ENCODE measurements at places on chromosomes 7 and 10. TPM values are rescaled to one million over a fixed set of nuclear protein-coding genes. Genes with fewer than 3 reads are reported as not detected.
A peak's percentile ranks its signal among the peaks of the same experiment; 100 is the strongest.

DNA sequence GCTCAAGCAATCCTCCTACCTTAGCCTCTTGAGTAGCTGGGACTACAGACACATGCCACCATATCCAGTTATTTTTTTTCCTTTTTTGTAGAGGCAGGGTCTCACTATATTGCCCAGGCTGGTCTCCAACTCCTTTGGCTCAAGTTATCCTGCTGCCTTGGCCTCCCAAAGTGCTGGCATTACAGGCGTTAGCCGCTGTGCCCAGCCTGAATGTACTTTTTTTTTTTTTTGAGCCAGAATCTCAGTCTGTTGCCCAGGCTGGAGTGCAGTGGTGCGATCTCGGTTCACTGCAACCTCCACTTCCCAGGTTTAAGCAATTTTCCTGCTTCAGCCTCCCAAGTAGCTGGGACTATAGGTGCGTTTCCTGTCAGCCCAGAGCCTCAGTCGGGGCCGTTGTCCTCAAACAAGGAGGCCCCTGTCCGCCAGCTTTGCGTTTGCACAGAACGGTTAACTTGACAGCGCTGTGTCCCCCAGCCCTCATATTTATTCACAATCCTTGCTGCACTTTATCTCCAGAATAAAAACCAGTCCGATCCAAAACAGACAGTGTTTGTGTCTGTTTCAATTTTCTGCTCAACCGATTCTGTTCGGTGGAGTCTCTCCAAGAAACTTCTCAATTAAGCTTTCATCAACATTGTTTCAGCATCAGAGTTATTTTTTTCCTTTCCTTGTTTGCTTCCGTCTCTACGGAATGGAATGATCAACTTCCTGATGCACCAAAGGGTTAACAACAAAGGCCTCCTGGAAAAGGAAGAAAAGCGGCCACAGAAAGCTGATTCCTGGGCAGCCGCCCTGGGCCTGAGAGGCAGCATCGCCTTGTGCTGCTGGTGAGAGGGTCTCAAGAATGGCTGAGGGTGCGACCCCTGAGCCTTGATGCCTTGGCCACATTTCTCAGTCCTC is 64.5 kb downstream of the PDIA4 start:
- DNase-seq = no peak

DNA sequence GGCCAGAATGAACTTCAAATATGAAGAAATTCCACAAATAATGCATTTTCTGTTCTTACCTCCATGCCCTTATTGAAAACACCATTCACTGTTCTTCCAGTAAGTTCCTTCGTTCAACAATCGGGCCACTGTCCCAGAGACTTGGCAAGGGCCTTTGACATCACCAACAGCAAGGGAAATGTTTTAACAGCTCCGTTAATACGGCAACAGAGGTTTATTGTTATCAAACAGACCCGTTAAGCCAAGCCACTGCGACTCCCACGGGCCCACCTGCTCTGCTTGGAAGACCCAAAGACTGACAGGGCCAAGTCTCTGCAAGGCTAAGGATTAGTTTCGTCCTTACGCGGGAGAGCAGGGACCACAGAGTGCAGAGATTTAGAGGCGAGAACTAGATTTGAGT is 43.4 kb upstream of the LYZL1 start:
- DNase-seq = peak; percentile 36

DNA sequence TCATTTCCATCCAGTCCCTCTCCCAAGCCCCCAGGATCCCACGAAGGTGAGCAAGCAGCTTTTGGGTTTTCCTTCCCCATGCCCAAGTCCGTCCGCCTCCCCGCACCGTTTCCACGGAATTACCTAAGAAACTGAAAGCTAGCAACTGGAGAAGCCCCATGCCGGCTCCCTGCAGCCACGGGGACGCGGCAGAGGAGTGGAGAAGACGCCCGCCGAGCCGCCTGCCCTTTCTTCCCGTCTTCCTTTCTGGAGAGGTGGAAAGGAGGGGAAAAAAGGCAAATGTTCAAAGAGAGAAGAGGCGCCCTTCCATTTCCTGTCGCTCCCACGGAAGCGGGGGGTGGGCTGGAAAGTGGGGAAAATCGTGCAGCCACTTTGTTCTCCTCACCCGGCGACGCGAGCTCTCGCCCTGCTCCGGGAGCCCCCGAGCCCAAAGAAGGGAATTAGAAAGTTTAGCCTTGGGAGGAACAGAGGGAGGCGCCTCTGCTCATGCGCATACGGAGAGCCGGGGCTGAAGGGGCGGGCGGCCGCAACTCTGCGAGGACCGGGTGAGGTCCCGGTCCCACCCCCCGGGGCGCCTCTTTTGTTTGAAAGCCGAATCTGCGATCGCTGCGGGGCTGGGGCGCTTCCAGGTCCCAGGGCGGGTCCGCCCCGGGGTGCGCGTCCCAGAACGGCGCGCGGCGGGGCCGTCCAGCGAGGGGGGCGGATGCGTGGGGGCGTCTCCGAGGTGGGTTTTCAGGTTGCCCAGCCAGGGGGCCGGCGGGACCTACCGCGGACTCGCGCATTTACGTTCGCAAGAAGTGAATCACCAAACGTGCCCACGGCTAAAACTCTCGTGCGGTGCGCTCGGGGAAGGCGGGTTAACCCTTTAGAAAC is at the start of gene LAMB1:
LAMB1 (minus strand) TSS at position 436 of the 873 bp plus-strand sequence; CDS start at position 160, 276 bp downstream.
- DNase-seq = peak; percentile 96

GRCh38 chr10:1903982-1904381 is 166.7 kb upstream of the ADARB2 start:
- no peak for DNase-seq

GRCh38 chr7:114663502-114663901 is 248.9 kb downstream of the FOXP2 start:
- DNase-seq = no peak

GRCh38 chr7:115056019-115056418 is 134.1 kb downstream of the MDFIC start:
- no peak for DNase-seq

- DNase-seq = no peak
These were observed 929.7 kb upstream of the KCND2 start for GRCh38 chr7:119343289-119343688.

DNA sequence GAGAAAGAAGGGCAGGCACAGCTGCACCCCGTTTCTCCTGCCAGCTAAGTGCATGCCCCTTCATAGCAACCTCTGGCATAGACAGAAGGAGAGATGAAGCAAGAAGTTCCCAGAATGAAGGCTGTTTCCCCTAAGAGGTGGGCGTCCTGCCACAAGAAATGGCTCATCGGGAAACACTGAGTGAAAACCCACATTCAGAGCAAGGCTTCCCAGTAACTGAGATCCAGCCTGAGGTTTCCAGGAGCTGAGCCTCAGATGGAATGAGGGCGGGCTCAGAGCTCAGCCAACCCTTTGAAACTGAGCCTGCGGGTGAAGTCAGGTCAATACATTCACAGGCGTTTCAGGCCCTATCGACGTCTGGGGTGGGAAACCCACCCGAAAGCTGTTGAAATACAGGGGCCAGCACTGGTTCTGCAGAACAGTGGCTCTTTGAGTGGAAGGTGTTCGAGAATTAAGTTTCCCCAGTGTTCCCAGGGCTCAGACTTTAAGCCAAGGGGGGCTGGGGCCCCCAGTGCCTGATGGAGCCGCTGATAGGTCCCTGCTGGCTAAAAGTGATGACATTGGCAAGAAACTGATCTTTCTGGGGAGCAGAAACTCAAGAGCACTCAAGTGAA is 510.2 kb downstream of the RPS24 start:
- peak; percentile 91 for DNase-seq

DNA sequence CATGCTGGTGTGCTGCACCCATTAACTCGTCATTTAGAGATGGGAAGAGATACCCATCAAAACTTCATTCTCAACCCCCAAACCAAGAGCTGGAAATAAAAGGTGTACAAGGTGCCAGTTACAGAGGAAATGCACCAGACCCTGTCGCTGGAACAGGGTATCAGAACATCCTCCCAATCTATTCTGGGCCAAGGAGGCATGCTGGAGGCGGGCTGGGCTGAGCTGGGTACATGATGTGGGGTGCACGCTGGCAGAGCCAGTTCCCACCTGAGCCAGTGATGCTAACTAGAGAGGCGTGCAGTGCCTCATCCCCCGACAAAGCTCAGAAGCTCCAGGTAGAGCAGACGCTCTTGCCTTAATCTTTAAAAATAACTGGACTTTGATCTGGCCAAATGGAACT is 70.1 kb downstream of the NPSR1 start:
- no peak for DNase-seq

DNA sequence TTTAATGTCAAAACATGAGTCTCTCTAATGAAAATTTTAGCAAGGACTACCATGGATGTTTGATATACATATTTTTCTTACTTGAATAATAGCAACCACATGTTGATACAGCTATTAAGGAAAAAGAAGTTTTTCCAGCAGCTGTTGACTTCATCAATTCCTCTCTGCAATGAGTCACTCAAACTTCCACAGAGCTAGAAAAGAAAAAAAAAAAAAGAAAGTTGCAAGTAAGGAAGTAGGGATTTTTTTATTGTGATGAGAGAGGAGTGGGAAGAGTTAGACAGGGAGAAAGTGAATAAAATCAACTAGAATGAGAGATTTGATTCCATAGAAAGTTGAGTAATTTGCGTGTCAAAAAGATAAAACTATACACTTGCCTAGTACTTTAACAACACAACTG is 46.2 kb downstream of the CAV1 start:
- no peak for DNase-seq

GRCh38 chr10:19811540-19811939 is 4.7 kb upstream of the PLXDC2 start:
- peak; percentile 71 for DNase-seq

DNA sequence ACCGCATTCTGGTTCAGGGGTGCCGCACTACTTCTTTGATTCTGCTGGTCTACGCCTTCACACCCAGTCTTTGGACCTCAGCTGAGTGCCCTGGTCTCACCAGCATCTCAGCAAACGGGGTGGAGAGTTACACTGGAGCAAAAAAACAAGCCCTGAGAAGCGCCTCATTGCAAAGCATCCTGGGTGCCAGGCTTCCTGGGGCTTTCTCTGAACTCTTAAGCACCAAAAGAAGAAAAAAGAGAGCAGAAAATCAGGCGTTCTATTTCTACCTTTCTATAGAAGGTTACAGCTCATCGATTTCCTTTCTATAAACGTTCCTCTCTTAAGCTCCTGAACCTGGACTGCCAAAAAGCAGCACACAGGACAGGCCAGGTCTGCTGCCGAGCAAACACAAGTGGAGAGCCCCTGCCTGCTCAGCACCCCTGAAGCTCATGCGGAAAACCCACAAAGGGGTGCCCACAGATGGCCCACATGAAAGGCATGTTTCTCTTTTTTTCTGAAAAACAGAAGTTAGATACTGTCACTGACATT is 217.9 kb downstream of the SFMBT2 start:
- no peak for DNase-seq

- DNase-seq = no peak
These were observed 6.5 kb upstream of the RBM20 start for GRCh38 chr10:110637558-110638053.

DNA sequence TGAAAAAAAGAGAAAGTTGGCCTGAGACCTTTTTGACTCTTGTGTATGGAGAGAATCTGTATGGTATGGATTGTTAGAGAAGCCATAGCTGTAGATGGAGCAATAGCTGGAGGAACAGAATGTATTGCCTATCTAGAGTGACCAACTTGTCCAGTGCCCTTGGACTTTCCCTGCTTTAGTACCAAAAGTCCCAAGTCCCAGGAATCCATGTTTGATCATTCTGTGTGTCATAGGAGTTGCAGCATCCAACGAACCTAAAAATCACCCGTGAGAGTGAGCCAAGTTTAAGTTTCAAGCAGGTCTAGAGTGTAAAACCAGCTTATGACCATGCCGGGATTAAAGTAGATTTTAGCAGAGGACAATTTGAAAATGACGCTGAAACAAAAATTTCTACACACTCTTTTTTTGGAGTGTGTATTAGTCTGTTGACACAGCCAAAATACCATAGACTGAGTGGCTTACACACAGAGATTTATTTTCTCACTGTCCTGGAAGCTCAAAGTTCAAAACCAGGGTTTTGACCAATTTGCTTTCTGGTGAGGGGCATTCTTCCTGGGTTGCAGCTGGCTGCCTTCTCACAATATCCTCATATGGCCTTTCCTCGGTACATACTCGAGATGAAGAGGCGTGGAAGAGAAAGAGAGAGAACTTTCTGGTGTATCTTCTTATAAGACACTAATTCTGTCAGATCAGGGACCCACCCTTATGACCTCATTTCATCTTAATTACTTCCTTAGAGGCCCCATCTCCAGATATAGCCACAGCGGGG is 36.9 kb upstream of the ZNF518A start:
- DNase-seq = no peak

- no peak for DNase-seq
These were observed 58.2 kb downstream of the LANCL2 start for GRCh38 chr7:55423277-55423711.

DNA sequence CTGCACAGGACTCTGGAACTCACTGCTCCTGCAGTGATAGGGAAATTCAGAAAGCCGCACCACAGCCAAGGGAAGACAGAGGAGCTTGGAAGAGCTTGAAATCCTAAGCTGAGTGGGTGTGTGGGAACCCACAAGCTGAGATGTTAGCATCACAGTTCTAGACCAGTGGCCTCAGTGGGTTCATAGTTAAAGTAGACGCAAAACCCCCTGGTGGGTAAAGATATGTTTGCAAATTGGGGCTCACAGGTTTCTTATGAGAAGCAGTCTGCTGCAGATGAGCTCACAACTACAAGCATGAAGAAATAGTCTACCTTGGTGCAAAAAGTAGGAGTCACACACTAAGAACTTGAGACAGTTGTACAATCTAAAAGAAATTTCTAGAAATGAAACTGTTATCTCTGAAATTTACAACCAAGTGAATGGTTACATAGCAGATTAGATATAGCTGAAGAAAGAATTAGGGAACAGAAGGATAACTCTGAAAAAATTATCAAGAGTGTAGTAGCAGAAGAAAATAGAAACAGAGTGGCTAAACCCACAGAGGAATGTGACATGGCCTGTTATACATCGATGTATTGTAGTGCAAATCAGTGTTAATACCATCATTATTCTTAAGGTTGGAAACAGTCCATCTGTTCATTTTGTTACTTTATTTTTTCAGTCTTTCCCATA is 77.2 kb downstream of the DYNC2I1 start:
- peak; percentile 29 for DNase-seq

DNA sequence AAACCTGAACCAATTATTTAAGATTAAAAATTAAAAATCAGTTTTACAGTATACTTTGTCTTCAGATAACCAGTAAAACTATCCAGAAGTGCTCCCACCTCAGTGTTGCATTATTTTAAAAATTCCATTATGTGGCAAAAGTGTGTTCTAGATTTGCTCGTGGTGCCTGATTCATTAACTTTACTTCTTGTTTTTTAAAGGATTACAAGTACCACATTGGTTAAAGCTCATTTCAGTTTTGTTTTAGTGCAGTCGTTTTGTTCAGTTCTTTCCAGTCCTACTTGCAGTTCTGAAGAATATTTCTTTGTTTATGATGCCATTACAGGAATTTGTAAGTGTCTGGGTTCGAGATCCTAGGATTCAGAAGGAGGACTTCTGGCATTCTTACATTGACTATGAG is 69.0 kb downstream of the SNX10 start:
- no peak for DNase-seq

GRCh38 chr7:33185786-33186185 is 56.4 kb downstream of the BBS9 start:
- peak; percentile 75 for DNase-seq

- no peak for DNase-seq
These were observed 134.6 kb downstream of the CHRM2 start for GRCh38 chr7:137003086-137003485.

GRCh38 chr7:148893071-148893470 is 9.0 kb upstream of the EZH2 start:
- no peak for DNase-seq

The PANK1 gene
- 5.8 TPM for total RNA-seq

The BICC1 gene
- 254 TPM for total RNA-seq

The DKK1 gene
- total RNA-seq = 66.2 TPM

The PRPS1L1 gene
- not detected for total RNA-seq

The AKR1C8 gene
- total RNA-seq = not detected

The FAM13C gene
- total RNA-seq = 6.2 TPM

Data from osteoblast (primary cell).